Activated T-helper 9 cell treated with anti-CD3 and anti-CD28 coated beads, Interleukin-2, amount 50 U/mL, for 16 hours (primary cell): ENCODE measurements at places on chromosomes 11 and 22.

- no peak for DNase-seq
Observed at GRCh38 chr11:47509077-47509536, 43.8 kb downstream of the CELF1 start.

DNA sequence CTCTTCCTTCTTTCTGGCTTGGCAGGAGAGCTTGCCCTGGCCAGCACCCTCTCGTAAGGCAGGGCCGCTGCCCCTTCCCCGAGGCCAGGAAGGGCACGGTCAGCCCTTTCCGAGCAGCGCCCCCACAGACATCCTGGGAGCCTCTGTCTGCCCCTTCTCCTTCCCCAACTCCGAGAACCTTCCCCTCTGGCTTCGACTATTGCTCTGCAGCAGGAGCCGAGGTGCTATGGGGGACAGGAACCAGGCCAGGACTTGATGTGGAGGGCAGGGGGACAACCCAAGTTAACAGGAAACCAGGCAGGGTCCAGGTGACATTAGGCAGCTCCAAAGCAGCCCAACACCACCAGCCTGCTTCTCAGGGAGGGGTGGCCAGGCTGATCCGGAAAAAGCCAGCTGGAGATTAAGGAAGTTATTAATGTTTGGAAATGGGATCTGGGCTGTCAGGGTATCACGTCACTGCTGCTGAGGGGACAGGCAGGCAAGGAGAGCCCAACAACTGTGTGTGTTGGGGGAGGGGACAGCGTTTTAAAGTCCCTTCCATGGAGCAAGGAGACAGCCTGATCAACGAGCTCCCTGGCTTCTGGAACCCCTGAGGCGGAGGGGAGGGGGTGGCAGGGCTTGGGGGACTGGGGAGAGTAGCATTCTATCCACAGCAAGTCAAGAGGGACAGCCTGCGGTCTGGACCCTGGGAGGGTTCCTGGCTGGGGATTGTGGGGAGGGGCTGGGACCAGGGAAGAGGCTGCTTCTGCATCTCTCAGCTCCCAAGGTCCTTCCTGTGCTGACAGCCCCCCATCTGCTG, 27.3 kb downstream of the SYT7 start:
- DNase-seq: no peak

GRCh38 chr11:112310848-112311247, 50.2 kb upstream of the PLET1 start:
- no peak for DNase-seq

- DNase-seq: no peak
Observed at GRCh38 chr22:46162285-46162684, 12.0 kb downstream of the PPARA start.

DNA sequence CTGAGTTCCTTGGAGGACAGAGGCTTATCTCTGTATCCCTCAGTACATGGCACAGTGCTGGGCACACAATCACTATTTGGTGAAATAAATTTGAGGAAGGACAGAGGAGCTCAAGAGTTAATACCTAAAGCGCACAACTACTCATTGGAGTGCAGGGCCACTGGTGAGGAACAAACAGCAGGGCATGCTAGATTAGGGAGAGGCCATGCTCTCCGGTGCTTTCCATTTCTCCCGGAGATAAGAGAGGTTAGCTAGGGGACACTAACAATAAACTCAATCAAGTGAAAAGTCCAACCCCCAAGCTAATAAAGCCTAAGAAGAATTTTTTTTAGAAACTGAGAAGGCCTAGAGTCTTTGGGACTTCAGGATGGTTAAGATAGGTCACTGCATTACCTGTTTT, 29.1 kb downstream of the NFRKB start:
- DNase-seq: no peak

- DNase-seq: no peak
Observed at GRCh38 chr22:38034884-38035529, 22.2 kb upstream of the PICK1 start.

DNA sequence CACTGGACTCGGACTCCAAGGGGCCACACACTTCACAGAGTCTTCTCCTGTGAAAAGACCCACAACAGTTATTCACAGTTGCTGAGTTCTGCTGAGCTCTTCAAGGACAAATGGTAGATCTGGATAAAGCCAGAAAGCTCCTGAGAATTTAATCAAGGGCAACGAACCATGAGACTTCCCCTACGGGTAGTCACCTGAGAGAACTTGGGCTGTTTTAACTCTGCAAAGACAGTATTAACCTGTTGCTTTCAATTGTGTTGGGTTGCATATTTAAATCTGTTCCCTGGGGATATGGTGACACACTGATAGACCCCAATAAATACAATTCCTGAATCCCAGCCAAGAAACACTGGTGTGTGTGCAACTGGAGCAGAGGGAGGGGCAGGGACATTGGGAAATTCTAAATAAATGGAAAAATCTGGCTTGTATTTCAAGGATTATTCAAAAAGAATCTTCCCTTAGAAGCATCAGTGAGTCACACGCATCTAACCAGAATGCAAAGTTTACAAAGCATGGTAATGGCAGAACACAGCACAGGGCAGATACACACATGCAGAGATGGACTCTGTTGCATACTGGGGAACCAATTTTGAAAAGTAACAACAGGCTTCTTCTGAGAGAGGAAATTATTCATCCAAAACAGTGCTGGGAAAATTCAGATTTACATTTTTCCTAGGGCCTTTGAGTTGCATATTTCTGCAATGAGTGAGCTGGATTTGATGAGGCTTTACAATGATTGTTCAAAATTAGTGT, 4.0 kb downstream of the KCNJ1 start:
- no peak for DNase-seq

- no peak for DNase-seq
Observed at GRCh38 chr22:35959121-35959800, 69.4 kb downstream of the RBFOX2 start.

DNA sequence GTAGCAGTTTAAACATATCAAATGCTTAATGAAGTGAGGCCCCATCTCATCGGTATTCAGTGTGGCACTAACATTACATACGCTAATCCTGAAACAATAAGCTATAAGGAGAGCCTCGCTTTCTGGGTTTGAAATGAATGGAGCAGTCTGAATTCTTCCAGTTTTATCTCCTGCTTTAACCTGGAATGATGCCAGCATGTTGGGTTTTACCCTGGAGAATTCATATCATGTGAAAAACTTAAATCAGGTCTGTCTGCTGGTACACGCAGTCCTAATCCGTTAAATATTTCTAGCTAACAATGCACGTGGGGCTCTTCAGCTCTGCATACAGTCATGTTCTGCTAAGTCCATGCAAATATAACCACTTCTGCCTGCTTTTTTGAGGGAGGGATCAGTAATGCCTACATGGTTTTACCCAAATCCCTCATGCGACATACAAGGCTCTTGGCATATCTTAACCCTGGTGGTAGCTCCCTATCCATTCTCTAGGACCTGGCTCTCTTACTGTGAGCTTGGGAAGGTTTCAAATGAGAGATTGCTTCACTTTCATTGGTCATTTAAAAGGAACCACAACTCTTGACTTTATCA, 92.7 kb downstream of the COMMD9 start:
- DNase-seq: no peak

- DNase-seq: no peak
Observed at GRCh38 chr11:15006139-15006759, 34.1 kb upstream of the CALCA start.
